GM10248 (cell line): ENCODE measurements at places on chromosomes 12 and 14.

- DNase-seq, result no peak
Observed at GRCh38 chr14:102973706-102974285, 51.3 kb downstream of the AMN start.

DNA sequence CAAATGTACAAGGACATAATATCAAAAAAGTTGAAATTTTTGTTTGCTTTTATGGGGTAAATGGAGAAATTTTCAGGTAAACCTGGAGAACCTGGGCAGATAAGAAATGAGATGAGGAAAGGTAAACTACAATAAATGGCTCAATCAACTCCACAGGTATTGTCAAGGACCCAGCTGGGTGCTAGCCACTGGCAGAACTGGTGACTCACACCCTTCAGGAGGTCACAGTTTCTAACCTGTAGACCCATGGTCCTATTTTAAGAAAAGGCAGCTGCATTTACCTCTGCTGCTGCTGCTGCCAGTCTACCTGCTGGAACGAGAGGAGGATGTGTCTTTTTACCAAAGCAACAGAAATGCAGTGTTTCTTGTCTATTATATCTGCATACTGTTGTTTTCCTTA lies 226.6 kb downstream of the ALG10B start:
- no peak for DNase-seq

GRCh38 chr14:24224618-24225071 lies 7.5 kb downstream of the NEDD8 start:
- no peak for DNase-seq

GRCh38 chr12:71503579-71504391 lies 64.2 kb downstream of the LGR5 start:
- no peak for DNase-seq

DNA sequence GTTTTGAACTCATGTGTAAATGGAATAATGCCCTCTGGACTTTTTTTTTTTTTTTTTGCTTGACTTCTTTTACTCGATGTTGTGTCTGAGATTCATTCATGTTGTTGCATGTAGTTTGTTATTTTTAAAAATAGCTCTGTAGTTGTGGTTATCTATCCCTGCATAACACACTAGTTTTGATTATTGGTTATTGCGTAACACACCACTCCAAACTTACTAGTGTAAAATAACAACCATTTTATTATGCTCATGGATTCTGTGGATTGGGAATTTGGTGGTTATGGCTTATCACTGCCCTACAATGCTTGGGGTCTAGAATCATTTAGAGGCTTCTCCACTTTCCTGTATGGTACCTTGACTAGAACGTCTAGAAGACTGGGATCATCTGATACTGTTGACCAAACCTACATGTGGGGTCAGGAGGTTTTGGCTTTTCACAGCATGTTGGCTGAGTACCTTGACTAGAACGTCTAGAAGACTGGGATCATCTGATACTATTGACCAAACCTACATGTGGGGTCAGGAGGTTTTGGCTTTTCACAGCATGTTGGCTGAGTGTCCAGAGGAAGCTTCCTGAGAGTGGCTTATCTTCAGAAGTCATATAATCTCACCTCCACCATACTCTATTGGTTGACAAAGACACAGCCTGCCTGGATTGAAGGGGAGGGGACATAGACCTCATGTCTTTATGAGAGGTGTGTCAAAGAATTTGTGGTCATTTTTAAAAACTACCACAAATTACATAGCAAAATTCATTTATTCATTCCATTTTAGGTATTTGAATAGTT lies 11.6 kb downstream of the VRK1 start:
- DNase-seq, result no peak

GRCh38 chr12:11859705-11860425 lies 210.4 kb downstream of the ETV6 start:
- DNase-seq, result no peak

DNA sequence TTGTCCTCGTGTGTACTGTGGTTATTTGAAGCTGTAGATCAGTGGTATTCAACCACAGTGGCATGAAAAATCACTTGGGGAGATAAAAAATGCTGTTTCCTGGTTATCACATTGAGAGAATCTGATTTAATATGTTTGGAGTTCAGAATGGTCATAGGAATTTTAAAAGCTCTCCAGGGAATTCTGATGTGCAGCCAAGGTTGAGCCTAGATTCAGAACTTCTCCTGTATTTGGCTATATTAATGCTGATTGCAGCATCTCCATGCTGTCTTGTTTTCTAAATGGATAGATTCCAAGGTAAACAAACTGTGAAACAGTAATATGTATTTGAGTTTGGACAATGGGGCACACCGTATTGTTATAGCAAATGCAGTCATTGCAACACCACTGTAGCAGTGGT lies 982.2 kb upstream of the FBXO33 start:
- DNase-seq, result no peak

DNA sequence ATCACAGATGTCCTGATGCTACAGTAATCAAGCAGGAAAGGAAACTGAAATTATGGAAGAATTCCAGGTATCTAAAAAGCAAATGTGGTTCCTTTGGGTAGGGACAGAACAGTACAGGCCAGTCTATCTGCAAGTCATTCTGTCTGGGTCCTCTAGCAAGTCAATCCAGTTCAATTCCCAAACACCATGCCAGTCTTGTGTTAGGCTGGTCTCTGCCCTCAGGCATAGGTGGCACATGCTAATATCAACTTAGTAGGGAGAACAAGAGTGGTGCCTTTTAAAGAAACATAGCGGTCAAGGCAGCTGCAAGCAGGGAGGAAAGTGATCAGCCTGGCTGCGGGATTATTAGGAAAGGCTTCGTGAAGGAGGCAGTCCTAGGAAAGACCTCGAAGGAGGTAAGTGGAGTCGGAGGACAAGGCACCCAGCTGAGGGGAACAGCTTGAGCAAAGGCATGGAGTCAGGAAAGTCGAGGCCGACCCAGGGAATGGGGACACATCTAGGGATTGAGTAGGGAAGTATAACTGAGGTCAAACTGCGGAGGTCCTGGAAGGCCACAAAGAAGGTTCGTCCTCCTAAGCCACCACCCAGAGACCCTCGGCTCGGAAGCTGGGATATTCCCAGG lies 3.8 kb upstream of the PLEKHG6 start:
- DNase-seq, result no peak

DNA sequence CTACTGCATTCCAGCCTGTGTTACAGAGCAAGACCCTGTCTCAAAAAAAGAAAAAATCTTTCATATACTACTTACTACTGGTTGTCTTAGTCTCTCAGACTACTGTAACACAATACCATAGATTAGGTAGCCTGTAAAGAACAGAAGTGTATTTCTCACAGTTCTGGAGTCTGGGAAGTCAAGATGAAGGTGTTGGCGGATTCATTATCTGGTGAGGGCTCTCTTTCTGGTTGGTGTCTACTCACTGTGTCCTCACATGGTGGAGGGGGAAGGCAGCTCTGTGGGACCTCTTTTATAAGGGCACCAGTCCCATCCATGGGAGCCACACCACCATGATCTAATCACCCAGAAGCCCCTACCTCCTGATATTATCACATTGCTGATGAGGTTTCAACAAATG lies 14.4 kb downstream of the WDR20 start:
- no peak for DNase-seq

DNA sequence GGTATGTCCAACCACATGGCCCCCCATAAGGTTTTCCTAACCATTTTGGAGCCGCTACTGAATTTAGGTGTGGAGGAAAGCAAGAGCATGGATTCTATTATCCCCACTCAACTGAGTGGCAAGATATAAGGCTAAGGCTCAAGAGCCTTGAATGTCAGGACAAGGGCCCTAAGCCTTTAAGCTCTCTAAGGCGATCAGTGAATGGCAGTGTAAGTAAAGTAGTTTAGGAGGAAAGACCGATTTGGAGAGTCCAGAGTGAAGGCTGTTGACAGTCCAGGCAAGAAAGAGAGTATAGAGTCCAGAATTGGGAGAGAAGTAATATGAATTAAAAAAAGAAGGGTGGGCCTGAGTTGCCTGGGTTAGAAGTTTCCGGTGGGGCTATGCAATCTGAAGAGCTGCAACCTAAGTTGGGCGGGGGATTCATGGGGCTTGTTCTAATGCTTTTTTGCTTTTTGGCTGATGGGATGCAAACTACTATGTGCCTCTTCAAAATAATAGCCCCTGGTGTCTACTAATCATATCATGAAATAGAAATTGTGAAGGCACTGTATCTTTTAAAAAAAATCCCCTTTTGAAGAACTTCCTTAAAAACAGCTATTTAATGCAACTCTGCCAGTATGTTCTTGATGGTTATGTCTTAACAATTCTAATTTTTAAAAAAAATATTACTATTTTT lies at the start of gene SPIC:
Gene SPIC (plus strand): TSS at position 626 of the 676 bp plus-strand sequence. CDS start 1,569 bp downstream, outside the sequence.
- no peak for DNase-seq

GRCh38 chr12:27161458-27162228 lies 79.3 kb upstream of the C12orf71 start:
- no peak for DNase-seq

- no peak for DNase-seq
Observed at GRCh38 chr12:129096184-129096583, 242.9 kb downstream of the GLT1D1 start.

DNA sequence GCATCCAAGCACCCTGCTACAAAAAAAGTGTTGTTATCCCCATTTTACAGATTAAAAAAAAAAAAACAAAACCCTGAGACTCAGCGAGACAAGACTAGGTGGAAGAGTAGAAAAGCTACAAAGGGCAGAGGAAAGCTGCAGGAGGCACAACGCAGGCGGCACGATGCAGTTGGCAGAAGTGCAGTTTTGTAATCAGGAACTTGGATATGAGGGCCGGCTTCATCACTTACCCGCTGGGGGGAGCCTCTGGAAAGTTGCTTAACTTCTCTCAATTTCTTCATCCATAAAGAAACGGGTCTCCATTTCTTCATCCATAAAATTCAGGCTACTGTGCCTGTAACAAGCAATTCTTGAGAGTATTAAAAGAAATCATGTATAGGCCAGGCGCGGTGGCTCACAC lies 33.1 kb upstream of the CCDC60 start:
- no peak for DNase-seq

DNA sequence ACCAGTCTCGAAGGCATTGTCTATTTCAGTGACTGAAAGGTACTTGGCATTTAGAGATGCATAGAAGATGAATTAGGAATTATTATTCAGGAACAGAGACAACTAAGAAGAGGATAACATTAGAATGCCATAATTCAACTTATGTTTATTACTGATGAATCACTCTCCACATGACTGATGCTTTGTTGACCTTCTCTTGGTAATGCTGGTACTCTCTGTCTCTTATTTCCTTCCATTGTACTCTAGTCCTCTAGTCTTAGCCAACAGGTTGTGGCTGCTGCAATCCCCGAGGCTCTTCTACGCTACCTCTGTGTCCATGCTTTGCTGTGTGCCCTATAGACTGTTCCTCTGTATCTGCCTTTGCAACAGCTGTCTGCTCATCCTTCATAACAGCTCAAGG lies 652.9 kb downstream of the NRXN3 start:
- no peak for DNase-seq

DNA sequence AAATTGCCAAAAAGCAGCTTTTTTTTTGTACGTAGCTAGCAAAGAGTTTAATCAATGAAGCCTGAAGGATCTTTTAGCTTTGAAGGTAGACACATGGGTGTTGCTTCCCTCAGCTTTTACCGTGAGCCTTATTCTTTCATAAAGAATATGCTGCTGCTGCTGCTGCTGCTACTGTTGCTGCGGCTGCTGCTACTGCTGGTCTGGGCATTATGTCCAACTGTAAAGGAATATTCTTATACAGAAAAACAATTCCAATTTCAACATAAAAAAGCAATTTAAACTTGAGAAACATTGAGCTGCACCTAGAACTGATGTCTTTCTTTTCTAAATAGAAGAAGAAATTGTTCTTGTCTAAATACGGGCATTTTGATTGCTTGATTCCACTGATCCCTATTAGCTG lies 38.9 kb upstream of the PPP1R12A start:
- no peak for DNase-seq

DNA sequence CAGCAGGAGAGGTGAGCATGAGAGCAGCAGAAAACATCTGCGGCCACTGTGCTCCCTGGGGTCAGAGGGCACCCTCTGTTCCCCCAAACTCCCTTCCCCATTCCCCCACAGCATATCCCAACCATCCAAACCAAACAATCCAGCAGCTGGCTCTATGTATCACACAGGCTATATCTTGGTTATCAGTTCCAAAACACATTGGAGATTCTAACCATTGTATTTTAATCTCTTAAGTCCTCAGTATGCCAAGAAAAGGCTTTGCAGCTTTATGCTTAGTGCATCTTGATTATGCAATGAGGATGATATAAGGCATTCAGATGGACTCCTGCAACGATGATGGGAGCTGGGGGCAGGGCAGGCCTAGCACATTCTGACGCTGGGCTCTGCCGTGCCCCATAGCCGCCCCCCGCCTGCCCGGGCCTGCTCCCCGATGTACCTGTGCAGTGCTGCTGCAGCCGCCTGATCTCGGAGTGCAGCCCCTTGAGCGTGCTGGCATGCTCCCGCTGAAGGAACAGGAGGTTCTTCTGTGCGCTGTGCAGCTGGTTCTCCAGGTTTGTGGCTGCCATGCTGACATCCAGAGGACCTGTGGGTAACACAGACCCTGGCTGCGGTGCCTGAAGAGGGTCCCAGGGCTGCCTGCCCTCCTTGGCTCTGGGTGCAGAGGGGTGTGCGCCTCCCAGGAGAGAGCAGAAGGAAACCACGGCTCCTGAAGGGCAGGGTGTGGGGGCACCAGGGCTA lies 29.6 kb downstream of the CCDC92 start:
- no peak for DNase-seq

- DNase-seq, result no peak
Observed at GRCh38 chr12:39227218-39227617, 215.7 kb downstream of the KIF21A start.

GRCh38 chr14:69683971-69684370 lies 72.6 kb downstream of the SUSD6 start:
- DNase-seq, result no peak

- no peak for DNase-seq
Observed at GRCh38 chr14:29262979-29263378, 496.4 kb downstream of the FOXG1 start.

DNA sequence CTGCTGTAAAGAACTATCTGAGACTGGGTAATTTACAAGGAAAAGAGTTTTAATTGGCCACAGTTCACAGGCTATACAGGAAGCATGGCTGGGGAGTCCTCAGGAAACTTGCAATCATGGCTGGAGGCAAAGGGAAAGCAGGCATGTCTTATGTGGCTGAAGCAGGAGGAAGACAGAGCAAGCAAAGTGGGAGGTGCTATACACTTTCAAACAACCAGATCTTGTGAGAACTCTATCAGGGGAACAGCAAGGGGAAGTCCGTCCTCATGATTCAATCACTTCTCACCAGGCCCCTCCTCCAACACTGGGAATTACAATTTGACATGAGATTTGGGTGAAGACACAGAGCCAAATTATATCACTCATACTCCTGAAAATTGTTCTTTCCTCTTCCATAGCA lies 109.5 kb upstream of the PKP2 start:
- no peak for DNase-seq

- DNase-seq, result no peak
Observed at GRCh38 chr14:72583316-72584272, 310.3 kb downstream of the DPF3 start.
